ENCODE measurements at places on chromosomes 1 and 21. TPM values are rescaled to one million over a fixed set of nuclear protein-coding genes. Genes with fewer than 3 reads are reported as not detected.

The PKLR gene
- total RNA-seq, result not detected

The OR10X1 gene
- not detected for total RNA-seq

The ZYG11A gene
- 0.35 TPM for total RNA-seq

The KRTAP21-2 gene
- total RNA-seq, result not detected

The C1orf74 gene
- 3.3 TPM for total RNA-seq

The ADORA1 gene
- total RNA-seq, result not detected

The FCRL4 gene
- not detected for total RNA-seq

- DNase-seq, result no peak
These were observed 273.4 kb downstream of the VAV3 start for GRCh38 chr1:107691540-107691939.

DNA sequence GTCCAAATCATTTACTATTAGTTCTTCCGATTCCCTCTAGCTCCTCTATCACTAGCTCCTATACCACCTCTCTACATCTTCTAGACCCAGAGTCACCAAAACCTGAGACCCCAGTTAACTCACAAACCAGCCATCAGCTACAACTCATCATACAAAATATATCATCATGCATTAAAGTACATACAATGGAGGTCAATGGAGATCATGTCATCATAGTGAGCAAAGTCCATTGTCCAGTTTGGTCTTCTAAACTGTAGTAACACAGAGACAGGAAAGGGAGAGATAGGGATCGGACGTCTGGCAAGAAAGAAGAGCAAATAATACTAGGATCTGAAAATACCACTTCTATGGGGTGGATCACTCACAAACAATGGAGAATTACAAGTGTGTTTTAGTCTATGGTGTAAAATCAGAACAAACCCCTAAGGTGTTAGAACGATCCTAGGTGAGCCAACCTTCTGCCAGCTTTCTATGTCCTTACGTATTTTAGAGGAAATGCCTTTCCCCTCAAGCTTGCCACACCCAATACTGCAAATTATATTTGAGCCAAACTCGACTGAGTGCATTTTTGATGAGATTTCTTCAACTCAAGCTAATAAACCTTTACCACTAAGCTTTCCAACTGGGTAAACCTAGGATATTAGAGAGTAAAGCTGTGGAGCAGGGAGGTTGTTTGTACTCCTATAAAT, 3.9 kb downstream of the ADIPOR1 start:
- DNase-seq, result no peak

GRCh38 chr1:239722035-239722434, 335.7 kb downstream of the CHRM3 start:
- no peak for DNase-seq

DNA sequence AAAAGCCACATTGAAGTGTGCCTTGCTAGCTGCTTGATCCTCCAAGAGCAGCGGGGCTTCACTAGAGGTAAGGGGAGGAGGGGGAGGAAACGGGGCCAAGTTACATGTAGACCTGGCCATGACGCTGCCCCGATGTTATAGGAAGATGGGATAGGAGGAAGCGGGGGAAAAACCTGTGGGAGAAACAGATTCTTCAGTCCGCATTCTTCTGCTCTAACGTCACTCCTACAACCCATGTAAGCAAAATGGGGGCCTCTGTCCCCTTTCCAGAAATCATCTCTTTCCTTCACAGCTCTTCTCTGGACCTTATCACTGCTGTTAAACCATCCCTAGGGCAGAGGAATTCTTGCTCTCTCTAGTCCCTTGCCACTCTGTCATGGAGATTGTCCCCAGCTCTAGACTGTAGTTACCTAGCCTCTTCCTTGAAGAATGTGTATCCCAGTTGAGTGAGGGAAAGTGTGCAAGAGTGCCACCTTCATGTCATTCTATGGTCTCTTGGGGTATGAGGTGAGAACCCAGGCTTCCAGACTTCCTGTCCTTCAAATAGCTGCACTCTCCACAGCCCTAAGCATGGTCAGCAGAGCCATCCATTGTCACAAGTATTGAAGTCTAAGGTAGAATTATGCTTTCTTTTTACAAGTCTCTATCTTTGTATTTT, 11.4 kb downstream of the PLEKHO1 start:
- DNase-seq, result no peak

GRCh38 chr1:106754957-106755356, 301.5 kb upstream of the PRMT6 start:
- no peak for DNase-seq

- no peak for DNase-seq
These were observed 717.4 kb upstream of the ZP4 start for GRCh38 chr1:238608144-238608543.

- no peak for DNase-seq
These were observed 58.0 kb downstream of the MATN1 start for GRCh38 chr1:30665216-30666010.

DNA sequence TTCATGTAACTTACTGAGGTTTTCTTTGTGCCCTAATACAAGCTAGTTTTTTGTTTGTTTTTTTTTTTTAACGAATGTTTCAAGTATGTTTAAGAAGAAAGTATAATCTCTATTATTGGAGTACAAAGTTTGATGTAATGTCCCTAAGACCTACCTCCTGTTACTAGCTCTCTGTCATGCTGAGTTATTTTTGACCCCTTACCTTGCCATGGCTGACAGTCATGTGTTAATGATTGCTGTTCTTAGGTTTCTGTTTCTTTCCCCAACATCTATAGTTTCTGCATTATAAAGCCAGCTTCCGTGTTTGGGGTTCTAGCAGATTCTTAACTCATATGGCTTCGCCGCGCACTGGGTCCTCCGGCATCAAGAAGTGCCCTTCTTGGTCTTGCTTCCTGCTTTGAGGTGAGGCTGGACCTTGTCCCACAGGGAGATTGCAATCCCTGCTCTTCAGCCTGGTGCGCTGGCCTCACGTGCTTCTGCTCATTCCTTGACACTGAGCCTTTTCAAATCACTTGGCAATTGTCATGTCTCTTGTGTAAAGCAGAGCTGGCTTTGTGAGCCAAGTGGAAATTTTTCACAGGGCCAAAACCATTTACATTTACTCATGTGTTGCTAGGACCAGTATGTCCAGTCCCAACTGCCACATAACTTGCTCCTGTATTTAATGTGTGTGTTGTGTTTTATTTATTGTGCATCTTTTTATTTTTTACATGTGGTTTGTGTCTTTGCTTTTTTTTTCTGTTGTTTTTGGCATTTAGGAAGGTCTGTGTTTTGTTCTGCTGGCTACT, 135.0 kb upstream of the COL6A1 start:
- DNase-seq, result no peak

- DNase-seq, result peak; percentile 65
These were observed 142.4 kb downstream of the GLUL start for GRCh38 chr1:182249201-182249676.

DNA sequence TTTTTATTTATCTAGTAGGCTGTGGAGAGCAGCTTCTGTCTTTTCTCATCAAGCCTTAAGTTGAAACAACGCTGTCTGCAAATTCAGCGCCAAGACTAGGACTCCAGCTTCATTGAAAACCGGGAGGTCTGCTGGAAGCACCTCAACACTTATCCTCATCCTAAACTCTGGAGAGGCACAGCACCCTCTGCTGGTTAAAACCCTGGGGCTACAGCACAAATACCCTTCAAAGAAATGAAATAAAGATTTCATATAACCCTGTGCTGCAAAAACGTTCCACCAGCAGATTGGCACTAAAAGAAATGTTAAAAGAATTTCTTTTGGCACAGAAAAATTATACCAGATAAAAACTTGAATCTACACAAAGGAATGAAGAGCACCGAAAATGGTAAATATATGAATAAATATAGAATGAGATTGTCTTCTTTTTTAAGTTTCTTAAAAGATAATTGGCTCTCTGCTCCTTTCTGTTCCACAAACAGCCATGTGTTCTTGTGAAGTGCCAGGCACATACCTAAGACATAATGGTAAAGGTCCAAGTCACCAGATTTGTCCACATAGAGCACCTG, 227.7 kb upstream of the SAMSN1 start:
- DNase-seq, result peak; percentile 61

DNA sequence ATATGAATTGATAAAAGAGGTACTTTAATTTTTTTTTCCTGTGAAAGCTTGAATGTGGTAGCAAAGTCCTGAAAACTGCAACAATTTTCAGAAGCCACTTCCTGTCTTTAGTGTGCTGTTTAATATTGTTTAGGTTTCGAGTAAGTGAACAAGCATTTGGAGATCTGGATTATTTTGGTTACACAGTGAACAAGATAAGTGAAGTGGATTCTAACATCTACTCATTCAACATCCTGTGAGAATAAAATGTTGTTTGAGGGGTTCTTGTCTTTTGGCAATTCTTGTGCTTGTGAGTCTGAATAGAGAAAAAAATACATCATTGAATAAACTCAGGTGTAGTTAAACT, 35.2 kb upstream of the PLA2G4A start:
- DNase-seq, result no peak

GRCh38 chr1:20383631-20384030, 93.0 kb downstream of the VWA5B1 start:
- no peak for DNase-seq

DNA sequence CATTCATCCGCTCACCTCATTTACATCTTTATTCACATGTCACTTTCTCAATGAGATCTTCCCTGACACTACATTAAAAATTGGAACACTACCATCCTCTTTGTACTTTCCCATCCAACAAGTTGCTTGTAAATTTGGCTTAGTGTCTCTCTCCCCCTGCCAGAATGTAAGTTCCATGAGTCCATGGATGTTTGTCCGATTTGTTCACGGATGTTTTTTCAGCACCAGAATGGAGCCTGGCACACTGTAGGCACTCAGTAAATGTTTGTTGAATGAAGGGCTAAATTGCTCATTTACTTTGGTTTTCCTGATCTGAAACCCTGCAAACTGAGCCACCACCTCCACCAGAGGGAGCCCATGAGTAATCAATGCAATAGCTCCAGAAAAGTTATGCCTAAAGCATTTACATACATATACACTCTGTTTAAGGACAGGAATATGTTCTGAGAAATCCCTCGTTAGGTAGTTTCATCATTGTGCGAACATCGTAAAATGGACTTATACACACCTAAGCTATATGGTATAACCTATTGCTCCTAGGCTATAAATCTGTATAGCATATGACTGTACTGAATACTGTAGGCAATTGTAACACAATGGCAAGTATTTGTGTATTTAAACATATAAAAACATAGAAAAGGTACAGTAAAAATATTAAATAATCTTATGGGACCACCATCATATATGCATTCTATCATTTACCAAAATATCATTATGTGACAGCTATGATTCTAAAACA, 2.8 kb upstream of the EYA3 start:
- peak; percentile 86 for DNase-seq

GRCh38 chr1:47830641-47831333, 166.4 kb downstream of the TRABD2B start:
- no peak for DNase-seq

DNA sequence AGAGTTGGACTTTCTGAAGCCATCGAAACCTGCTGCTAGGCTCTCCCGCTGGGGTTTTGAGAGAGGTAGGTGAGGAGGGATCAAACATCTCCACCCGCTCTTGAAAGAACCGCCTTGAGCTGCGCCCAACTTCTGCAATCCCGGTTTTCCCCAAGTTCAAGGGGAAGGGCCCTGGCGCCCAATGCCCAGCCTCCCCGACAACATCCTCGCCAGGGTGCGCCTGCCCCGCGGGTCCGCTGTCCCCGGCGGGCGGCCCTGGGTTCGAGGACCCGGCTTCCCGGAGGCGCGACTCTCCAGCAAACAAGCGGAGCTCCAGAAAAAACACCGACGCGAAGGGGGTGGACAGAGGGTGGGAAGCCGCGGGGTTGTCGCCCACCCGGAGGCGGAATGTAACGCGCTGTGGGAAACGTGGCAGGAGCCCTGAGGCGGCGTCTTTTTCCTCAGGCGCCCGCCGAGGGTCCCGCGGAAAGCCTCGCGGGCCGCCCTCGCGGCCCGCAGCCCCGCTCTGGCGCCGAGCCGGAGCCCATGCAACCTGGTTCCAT, 607 bp downstream of the BTG3 start:
- DNase-seq, result peak; percentile 40

DNA sequence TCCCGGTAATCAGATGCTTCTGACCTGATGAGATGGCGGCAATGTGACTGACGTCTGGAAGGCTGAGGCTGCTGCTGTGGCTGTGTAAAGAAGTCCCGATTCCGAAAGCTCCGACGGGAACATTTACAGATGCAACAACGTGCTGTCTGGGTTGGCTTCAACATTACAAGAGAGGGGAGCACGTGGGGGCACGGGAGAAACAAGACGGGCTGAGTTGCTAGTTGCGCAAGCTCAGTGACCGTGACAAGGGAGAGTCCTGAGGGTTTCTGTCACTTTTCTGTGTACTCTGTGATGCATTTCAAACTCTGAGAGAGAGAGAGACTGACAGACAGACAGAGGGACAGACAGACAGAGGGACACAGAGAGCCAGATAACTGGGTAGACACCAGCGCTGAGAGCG, 25.6 kb upstream of the LRRC47 start:
- no peak for DNase-seq

GRCh38 chr21:32797679-32798078, 26.1 kb upstream of the PAXBP1 start:
- no peak for DNase-seq

DNA sequence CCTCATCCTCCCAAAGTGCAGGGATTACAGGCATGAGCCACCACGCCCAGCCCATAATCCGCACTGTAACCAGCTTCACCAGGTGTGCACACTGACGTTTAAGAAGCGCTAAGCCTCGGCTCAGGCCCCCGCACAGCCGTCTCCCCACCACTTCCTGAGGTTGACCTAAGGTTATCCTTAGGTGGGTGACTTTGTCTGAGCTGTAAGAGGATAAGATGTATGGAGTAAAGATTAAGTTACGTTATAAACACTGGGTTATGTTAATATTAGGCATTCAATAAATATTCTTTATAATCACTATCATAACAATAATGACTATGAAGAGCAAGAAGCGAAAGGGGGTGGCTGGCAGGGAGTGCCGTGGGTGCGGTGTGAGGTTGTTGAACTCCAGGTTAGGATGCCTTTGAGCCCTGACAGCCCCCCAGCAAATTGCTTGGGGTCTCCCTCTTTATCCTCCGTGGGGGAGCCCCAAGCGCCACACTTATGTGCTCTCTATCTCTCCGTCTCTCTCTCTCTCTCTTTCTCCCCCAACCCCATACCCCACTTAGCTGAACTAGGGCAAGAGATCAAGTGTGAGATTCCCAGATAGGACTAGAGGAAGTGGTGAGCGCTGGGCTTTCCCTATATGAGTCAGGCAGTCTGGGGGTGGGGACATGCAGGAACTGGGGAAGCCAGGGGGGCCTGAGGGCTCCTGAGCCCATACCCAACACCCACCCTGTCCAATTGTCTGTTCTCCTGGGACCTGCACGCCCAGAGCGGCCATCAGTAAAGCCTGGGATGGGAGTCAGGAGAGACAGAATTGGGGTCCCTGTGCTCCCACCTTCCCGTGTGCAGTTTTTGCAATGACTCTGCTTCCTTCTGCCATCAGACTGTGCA, 7.6 kb downstream of the EFHD2 start:
- DNase-seq, result peak; percentile 44

GRCh38 chr1:245592189-245592460, 437.3 kb downstream of the KIF26B start:
- no peak for DNase-seq
